COR-L47 (cell line): ENCODE measurements at places on chromosomes 16 and 17.

GRCh38 chr16:21600031-21600773 is 825 bp downstream of the METTL9 start:
- DNase-seq: no peak

- DNase-seq: no peak
These were observed 1145.5 kb downstream of the CDH11 start for GRCh38 chr16:63976345-63976744.

GRCh38 chr16:78842950-78843349 is 743.5 kb downstream of the WWOX start:
- DNase-seq: peak; percentile 10

GRCh38 chr16:65069065-65069464 is 52.8 kb downstream of the CDH11 start:
- no peak for DNase-seq

DNA sequence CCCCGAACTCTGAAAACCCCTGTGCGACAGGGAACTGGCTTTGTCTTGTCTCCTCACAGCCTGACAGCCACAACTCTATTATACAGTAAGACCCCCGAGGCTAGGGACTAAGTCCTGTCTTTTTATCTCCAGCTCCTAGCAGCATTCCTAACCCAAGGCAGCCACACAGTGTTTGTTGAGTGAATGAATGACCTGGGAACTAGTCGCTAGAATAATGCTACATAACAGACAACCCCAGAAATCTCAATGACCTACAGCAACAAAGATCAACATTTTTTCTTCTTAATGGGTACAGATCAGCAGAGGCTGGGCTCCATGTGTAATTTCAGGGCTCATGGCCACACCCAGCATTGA is 71.4 kb upstream of the TNRC6C start:
- no peak for DNase-seq

- DNase-seq: no peak
These were observed 73.2 kb upstream of the C16orf82 start for GRCh38 chr16:26993511-26993910.

DNA sequence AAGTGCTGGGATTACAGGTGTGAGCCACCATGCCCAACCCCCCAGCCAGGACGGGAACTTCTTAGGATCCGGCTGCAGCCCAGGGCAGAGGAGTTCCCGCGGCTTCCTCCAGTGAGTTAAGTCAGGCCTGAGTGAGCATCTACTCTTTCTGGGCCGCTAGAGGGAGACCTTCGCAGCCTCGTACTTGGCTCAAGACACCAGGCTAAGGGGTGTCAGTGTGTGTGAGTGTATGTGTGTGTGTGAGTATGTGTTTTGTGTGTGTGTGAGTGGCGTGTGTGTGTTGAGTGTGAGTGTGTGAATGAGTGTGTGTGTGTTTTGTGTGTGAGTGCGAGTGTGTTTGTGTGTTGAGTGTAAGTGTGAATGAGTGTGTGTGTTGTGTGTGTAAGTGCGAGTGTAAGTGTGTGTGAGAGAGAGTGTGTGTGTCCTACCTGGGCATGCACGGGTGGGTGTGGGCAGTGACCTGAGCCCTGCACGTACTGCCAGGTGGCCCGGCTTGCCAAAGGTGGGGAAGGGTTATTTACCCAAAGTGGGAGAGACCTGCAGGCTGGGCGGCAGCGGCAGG is 58.5 kb downstream of the TMEM235 start:
- DNase-seq: peak; percentile 77
